ENCODE measurements at places on chromosomes 16 and 17.

DNA sequence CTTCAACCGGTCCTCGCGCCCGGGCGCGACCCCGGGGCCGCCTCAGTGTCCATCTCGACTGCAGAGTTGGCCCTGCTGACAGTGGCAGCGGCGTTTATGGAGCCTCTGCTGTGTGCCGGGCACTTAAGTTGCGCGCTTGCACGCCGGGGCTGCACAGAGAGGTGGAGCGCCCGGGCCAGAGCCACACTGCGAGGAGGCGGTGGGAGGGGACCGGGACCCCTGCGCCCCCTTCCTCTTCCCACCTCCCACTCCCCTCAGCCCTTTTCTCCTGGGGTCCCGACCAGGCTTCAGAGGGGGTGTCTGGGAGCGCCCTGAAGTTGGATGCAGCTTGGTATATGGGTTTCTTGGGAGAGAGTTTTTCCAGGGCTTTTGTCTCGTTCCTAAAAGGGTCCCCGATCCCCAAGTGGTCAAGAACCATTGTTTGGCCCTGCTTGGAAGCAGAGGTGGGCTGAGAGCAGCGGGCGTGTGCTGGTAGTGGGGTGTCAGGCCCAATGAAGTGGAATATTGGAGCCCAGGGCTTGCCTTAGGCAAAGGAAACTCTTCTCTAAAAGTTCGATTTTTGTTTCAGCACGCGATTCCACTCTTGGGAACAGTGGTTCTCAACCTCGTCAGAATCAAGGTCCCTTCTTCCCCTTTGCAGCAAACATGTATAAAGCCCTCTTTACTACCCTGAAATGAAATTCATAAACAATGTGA, 605 bp downstream of the MRTFB start:
- no peak for DNase-seq

- no peak for DNase-seq
These were observed 8.6 kb upstream of the KDM6B start for GRCh38 chr17:7825206-7825990.

DNA sequence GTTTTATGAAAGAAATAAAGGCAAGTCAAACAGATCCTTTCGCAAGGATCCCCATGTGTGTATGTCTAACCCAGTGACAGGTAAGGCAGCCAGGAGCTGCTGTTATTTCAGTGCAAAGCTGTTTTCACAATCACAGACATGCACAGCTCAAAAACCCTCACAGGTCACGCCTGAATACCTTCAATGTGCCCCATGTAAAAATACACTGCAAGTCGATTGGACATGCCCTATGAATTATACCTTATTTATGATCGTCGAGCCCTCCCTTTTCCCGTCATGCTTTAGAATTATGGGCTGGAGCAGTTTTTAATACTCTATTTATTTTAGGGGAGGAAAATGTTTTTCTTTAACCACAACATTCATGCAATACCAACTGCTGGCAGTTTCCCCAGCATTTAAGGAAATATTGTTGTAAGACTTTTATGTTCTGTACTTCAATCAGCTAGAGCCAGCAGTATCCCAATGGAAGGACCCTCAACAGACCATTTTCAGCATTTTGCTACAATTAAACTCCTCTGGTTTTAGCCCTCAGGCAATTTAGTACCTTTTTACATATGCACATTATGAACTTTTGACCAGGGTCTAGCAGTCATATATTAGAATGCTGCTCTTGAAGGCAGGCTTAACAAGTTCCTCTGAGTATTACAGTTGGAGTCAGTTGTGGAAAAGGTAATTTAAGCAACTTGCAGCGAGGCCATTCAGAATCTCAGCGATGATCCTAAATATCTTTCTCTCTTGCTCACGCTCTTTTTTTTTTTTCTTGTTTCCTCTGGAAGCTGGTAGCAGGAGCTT, 362.2 kb downstream of the WWOX start:
- no peak for DNase-seq

DNA sequence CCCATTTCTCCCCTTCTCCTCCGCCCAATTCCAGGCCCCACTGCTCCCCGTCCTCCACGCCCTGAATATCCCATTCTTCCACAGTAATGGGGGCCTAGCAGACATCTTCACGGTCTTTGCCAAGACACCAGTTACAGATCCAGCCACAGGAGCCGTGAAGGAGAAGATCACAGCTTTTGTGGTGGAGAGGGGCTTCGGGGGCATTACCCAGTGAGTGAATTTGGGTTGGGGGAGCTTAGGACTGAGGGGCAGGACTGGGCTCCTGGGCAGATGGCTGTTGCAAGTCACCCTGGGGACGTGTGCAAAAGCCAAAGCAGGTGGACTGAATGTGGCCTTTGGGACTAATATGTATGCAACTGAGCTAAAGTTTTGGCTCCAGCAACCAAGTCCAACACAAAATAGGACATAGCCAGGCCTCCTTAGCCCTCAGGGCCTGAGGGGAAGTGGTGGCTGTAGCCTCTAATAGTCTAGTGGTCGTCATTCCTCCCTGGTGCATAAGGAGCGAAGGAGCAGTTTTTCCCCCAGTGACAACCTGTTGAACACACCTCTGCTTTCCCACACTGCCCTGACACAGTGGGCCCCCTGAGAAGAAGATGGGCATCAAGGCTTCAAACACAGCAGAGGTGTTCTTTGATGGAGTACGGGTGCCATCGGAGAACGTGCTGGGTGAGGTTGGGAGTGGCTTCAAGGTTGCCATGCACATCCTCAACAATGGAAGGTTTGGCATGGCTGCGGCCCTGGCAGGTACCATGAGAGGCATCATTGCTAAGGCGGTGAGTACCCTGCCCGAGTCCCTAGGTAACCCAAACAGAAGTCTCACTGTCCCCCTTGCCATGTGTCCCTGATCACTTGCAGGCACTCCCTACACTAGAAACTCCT, 2.6 kb downstream of the ACADVL start:
- DNase-seq: no peak

DNA sequence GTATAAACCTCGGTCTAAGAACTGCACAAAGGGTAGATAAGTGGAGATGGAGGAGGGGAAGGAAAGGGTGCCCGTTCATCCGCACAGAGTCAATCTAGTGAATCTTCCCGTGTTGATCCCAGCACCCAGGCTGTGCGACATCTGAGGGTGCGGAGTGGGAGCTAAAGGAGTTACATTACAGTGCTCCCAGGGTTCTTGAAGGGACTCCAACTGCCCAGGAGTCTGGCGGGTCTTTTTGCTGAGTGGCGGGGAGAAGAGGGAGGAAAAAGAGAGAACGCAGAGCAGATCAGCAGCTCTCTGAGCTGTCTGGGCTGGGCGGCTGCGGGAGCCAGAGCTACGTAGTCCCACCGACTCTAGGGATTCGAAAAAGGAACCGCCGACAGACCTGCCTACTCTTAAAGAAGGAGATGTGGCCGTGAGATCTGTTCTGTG, 1.6 kb upstream of the CA10 start:
- no peak for DNase-seq

- DNase-seq: no peak
These were observed 20.4 kb downstream of the POLR3E start for GRCh38 chr16:22317625-22318024.

GRCh38 chr17:3935140-3935542, 18.9 kb upstream of the P2RX1 start:
- no peak for DNase-seq

DNA sequence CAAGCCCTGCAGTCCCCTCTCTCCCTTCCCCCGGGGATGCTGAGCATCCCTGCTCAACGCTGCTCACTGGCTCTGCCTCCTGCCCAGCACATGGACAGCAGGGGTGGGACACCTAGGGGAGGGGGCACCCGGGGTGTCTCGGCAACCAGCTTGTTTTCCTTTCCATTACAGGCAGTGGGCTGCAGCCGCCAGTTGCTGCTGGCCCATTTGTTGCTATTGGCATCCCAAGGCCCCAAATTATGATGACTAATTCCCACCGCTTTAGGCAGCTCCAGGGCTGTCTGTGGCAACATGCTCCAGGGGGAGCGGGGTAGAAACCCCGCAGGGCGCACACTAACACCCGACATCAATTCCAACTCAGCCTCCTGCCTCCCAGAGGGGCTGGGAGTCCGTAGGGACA, 4.9 kb downstream of the SDK2 start:
- no peak for DNase-seq

DNA sequence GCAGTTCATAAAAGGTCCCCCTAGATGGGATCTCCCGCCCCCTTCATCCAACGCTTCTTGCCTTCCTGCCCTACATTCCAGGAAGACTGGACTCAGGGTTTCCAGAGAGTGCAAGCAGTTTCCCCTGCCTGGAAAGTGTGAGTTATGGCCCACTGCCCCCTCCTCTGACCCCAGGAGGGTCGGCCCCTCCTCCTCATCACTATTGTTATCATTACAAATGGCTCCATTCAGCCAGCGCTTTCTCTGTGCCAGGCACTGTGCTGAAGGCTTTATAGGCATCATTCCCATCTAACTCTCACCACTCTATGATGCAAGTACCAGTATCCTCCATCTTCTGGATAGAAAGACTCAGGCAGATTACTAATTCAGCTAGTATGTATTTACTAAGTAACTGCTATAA, 90.7 kb downstream of the USP31 start:
- DNase-seq: no peak

GRCh38 chr16:55832425-55832772, 497 bp downstream of the CES1 start:
- no peak for DNase-seq

- DNase-seq: no peak
These were observed 673.8 kb downstream of the WWOX start for GRCh38 chr16:78773291-78773702.

DNA sequence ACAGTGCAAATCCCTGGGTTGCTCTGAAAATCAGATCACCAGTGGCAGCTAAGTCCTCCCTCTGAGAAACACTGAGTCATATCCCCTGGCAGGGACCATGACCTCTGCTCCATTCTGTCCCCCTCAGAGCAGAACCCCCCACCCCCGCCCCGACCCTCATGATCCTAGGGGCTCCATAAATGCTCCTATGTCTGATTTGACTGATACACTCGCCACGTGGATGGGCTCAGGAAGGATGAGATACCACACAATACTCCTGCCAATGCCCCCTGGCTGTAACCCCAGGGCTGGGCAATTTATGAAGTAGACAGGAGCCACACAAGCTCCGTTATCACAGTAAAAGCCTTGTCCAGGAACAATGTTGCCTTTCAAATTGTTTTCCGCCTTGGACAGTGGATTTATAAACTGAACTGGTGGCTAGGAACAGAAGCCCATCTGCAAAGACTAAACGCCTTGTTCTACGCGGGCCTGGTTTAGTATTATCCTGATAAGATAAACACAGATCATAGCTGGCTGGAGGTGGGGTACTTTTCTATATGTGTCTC, 394.8 kb downstream of the SLC39A11 start:
- no peak for DNase-seq

GRCh38 chr16:56451753-56452689, 667 bp downstream of the OGFOD1 start:
- DNase-seq: no peak

DNA sequence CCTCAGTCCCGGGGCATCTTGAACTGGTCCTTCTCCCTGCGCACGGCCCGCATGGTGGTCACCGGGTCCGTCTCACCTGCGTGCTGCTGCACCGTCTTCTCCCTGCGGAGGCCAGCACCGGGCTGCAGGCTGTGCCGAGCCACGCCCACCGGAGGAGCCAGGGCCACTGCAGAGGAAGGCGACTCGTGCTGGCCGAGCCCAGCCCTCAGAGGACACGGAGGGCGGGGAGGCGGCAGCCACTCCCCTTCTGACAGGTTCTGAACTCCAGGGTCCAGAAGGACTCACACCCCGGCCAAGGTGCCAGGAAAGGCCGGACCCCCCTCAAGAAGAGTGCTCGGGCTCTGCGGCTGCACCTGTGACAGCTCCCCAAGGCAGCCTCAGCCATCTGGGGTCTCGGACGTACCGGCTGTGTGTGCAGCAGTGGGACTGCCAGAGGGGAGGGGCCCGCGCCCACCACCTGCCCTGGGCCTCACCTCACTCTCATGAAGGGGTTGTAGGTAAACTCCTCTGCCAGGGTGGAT, 15.8 kb upstream of the IGFALS start:
- DNase-seq: no peak

GRCh38 chr17:27970587-27970986, 71.9 kb upstream of the NLK start:
- DNase-seq: no peak

GRCh38 chr17:76996741-76997694, 128.8 kb downstream of the MGAT5B start:
- no peak for DNase-seq

DNA sequence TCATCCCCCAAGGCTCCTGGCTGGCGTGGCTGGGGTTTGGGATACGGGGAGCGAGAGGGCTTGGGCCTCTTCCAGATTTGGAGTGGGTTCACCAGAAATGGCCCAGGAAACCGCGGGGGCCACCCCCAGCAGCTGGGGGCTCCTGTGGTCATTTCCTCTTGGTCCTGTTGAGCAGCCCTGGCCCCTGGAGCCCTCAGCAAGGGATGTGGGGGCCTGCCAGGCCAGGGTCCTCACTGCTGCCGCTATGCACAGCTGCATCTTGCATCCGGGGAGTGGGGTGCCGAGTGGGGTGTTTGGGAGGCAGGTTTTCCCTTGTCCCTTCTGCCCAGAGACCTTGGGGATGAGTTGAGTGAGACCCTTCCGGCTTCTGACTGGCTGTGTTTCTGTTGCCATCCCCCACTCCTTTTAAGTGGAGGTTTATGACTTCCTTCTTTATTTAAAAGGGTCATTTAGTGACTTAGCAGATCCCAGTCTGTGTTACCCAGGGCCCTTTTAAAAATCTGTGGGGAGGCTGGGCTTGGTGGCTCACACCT, 319.8 kb downstream of the SEC14L1 start:
- no peak for DNase-seq

- DNase-seq: no peak
These were observed 606.3 kb downstream of the KCNJ2 start for GRCh38 chr17:70775679-70776078.

- no peak for DNase-seq
These were observed 90.3 kb downstream of the KATNIP start for GRCh38 chr16:27640277-27640600.

- DNase-seq: no peak
These were observed 25.9 kb downstream of the RNF213 start for GRCh38 chr17:80286638-80286960.

GRCh38 chr16:13335879-13336278, 434.5 kb downstream of the SHISA9 start:
- DNase-seq: no peak

DNA sequence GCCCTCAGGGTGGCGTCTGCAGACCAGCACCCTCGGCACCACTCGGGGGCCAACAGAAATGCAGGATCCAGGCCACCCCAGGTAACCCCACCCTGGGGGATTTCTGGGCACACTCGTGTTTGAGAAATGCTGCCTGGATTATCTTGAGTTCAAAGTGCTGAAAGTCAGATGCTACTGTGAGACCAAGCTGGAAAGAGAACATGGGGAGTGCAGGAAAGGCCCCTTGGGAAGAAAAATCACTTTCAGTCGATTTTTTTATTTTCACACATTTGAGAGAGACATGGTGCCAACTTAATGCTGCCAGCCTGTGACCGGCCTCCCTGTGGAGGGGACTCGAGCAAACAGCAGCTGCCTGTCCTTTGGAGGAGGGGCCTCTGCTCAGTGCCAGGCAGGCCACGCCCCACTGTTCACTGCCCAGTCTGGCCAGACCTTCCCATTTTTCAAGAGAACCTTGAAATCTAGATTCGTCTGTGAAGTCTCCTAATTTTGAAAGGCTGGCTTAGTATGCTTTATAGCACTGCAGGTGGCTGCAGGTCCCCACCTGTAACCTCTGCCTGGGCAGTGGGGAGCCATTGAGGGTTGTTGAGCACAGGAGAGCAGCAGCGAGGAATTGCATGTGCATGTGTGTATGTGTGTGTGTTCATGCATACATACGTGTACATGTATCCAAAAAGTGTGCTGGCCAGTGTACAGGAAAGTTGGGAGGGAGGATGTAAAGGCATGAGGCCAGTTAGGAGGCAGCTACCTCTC, 70.7 kb upstream of the PLCG2 start:
- no peak for DNase-seq

Measured in GM12864 (cell line).